8988T (cell line): ENCODE measurements at places on chromosomes 2 and 18.

GRCh38 chr18:48607056-48607984 lies 68.5 kb downstream of the CTIF start:
- no peak for DNase-seq

DNA sequence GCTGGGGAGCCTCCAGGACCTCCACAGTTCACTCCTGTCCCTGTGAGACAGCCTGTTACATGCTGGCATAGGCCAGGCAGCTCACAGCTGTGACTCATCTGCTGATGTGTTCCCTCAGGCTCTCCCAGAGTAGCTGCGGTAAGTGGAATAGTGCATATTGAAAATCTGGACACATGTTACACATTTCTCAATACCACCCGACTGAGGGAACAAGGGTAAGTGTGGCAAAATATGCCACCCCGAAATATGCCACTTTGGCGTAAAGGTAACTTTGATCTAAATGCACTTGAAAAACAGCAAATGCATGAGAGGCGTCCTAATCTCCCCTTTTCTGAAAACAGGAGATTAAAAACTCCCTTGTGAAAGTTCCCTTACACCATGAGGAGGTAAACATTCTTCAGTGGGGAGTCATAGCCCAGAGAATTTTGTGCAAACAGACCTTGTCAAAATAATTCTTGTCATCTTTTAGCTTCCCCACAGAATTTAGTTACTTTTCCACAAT lies 557.9 kb downstream of the CCDC85A start:
- peak; percentile 6 for DNase-seq

DNA sequence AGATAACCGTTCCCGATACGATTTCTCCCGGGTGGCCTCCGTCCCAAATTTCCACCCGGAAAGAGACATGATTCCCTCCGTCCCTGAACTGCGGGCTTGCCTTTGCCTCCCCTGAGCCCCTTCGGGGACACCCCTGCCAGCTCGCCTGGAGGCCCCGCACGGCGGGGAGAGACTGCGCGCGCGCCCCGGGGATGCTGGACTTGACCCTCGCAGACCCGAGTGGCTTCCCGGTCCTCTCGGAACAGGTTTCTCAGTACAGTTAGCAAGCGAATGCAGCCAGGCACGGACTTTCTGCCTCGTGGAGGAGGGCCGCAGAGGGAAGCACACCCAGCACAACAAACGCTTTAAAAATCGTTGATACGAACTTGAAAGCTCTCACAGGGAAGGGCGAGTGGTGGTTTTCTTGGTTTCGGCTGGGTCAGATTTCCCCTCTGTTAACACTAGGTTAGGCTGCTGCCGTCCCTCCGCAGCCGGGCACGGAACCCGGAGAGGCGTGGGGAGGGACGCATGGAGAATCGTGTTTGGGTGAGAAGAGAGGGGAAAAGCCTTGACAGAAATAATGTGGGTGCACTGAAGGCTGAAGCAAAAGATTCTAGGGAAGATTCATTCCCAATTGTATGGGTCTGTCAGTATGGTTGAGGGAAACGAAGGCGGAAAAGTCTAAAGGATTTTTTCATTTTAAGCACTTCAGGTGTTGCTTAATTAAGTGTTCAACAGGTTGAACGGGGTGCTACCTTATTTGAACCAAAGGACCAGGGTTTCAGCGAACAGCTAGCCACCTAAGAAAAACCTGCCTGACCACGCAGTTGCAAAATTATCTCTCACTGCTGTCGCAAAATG lies 916 bp downstream of the TNFRSF11A start:
- DNase-seq, result no peak

- no peak for DNase-seq
These were observed 1.3 kb downstream of the DCDC2C start for GRCh38 chr2:3704692-3705091.

GRCh38 chr2:105102963-105103421 lies 65.1 kb downstream of the MRPS9 start:
- DNase-seq, result peak; percentile 81

DNA sequence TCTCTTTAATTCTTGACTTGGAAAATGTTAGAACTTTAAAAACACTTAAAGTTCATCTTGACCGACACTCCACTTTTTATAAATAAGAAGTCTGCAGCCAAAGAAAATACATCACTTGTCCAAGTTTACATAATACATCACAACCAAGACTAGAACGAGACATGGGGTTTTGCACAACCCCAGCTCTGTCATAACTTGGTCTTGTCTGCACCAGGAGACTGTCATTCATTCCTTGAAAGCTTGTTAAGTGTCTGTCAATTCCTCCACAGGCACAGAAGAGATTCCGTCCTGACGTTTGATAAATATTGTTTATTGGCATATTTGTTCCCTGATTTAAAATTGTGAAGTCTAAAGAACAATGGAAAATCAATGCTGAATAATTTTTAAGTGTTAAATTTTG lies 139.5 kb upstream of the SETBP1 start:
- no peak for DNase-seq

DNA sequence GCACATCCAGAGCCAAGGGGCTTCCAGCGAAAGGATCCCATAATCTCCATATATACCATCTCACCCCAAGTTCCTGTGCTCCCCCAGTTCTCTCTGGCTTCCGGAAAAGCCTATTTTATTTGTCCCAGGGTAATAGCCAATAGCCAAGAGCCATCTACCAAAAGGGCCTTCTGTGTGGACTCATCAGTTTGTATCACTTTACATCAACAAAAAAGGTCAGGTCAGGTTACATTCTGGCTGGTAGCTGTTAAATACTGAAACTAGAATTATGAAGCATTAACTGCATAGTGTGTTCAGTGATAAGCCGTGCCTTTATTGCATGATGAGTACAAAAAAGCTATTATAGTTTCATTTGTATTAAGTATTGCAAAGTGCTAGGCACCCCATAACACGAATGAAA lies 223.7 kb downstream of the IRS1 start:
- DNase-seq, result no peak

GRCh38 chr2:238138331-238139195 lies at the start of gene KLHL30:
TSS of gene KLHL30 (plus strand) at chr2:238138668. CDS start at chr2:238140755, 2,087 bp downstream.
- DNase-seq, result no peak

- no peak for DNase-seq
These were observed 107.4 kb downstream of the POLR1A start for GRCh38 chr2:85998071-85998991.

- DNase-seq, result no peak
These were observed 11.1 kb downstream of the NR4A2 start for GRCh38 chr2:156321243-156321904.

DNA sequence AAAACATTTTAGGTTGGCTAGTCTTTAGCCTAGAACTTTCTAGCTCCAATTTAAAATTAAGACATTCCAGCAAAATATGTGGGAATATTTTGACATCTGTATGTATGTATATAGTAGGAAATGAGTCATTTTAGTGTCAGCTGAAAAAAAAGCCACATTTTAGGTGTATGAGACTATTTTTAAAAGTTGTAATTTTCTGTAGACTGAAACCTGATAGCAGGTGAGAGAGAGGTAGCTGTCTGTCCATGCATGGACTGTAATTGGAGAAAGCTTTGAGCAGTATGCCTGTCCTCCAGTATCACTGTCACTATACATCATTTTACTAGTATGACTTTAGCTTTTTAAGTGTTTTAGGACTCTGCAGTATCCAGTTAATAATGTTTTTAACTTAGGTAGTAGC lies 26.1 kb upstream of the PPP1R1C start:
- no peak for DNase-seq

DNA sequence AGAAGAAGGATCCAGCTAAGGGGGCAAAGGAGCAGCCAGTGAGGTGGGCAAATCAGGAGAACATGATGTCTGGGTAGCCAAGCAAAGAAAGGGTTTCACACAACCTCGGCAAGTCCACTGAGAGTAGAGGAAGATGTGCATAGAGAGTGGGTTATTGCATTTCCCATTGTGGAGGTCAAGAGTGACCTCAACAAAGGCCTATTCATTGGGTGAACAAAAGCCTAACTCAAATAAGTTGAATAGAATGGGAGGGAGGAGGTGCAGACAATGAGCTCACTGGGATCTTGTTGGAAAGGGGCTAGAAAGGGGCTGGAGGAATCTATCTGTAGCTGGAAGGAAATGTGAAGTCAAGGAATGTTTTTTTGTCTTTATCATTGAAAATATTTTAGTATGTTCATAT lies 14.0 kb upstream of the PDCL3 start:
- no peak for DNase-seq

DNA sequence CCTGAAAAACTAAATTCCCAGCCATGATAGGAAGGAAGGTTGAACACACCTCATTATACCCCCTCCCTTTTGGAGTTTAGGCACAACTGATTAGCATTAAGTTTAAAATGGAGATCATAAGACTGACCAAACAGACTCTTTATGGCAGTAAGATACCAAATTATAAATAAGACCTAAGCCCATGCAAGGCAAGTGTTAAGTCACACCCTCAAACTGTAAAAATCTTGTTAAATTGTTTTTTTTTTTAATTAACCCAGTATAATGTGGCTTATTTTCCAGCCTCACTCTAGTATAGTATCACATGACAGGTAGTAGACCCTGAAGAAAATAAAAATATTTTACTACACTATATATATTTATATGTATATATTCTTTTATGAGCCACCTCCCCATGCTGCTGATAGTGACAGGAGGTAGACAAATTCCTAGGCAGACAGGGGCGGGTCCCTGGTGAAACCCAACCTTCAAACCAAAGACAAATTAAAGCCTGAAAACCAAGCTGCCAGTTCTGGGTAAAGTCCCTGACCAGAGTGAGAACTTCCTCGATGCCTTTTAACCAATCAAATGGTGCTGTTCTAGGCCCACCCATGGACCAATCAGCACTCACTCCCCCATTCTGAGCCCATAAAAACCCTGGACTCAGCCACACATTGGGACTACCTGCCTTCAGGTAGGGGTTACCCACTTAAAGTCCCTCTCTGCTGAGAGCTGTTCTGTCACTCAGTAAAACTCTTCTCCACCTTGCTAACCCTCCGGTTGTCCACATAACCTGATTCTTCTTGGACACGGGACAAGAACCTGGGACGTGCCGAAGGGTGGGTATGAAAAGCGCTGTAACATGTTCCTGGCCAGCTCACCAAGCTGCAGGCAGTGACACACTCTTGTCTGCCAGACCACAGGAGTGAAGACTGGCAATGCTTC lies 123.9 kb upstream of the B3GNT2 start:
- DNase-seq, result no peak

- DNase-seq, result no peak
These were observed 100.3 kb downstream of the COL3A1 start for GRCh38 chr2:189074506-189074905.

GRCh38 chr2:172103471-172104272 lies 972 bp upstream of the DLX2 start:
- peak; percentile 92 for DNase-seq

DNA sequence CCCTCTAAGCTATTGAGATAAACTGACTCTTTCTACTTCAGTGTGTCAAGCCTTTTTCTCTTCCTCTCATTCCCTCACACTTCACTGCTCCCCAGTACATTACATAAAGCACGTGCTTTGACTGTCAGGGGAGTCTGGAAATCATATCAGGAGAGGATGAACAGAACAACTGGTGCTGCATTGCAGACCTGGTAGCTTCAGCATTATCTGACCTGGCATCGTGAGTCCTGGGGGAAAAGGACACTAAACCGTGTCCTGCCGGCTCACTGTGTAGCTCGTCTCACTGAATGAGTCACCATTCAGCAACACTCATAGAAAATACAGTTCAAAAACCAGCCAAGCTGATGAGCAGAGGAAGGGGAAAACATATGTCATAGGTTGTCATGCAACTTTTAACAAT lies 108.5 kb upstream of the UNC80 start:
- DNase-seq, result no peak

DNA sequence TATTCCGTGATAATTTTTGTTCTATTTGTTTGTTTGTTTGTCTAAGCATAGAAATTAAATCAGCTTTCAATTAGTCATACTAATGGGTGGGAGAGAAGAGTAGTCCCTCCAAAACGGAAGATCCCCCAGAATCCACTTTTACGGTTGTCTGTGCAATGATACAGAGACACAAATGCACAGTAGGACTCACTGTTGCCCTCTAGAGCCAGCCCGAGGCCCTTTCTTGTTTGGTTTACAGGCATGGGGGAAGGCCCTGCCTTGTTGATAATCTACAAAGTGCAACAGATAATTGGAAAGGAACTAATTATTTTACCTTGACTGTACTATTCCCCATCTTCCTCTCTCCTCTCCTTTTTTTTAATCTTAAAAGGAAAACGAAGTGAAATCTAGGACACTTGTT lies 121.1 kb downstream of the ACOXL start:
- DNase-seq, result no peak

- no peak for DNase-seq
These were observed 727.3 kb upstream of the PKDCC start for GRCh38 chr2:41320491-41320890.

GRCh38 chr2:10296142-10296541 lies 6.6 kb upstream of the HPCAL1 start:
- no peak for DNase-seq

- no peak for DNase-seq
These were observed at the start of gene KCNJ3 for GRCh38 chr2:154698296-154698720. TSS of gene KCNJ3 (plus strand) at chr2:154698695. CDS start at chr2:154698776, 81 bp downstream.
